GOT3 (cell line): ENCODE measurements at places on chromosomes 16 and 17.

GRCh38 chr16:24700549-24701392 is 28.7 kb upstream of the TNRC6A start:
- DNase-seq, result peak; percentile 61

DNA sequence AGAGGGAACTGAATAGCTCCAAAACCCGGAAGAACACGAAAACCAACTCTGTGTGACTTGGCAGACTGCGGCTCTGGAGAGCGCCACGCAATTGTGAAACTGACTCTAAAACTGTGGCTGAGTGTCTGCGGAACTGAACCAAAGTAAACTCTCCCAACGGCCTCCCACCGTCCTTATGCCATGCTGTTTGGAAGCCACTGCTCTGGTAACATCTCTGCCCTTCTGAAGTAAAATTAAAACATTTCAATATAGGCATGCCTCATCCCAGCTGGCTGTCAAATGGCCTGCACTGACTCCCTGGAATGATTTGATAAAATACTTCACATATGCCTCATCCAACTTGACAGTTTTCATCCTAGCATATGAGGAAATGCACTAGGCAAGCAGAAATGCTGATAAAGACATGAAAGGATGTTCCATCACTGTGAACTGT is 70.2 kb downstream of the PARN start:
- DNase-seq, result no peak

DNA sequence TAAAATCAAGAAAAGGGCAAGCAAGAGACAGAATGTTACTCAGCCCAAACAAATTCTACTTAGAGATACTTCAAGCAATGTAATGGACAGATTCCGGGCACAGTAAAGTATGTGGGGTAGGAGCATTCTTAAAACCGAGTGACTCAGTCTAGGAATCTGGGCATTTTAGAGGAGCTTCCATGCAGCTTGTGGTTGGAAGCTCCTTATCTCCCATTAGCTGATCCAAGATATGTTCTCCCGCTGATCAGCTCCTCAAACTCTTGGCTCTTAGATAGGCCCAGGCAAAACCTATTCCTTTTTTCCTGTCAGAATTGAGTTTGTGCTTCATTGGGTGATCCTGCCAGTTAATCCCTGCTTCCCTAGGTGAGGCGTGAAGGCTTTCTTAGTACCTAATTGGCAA is 303.3 kb downstream of the CEP112 start:
- no peak for DNase-seq

- no peak for DNase-seq
Measured at GRCh38 chr16:19708296-19709205, 9.5 kb downstream of the KNOP1 start.

DNA sequence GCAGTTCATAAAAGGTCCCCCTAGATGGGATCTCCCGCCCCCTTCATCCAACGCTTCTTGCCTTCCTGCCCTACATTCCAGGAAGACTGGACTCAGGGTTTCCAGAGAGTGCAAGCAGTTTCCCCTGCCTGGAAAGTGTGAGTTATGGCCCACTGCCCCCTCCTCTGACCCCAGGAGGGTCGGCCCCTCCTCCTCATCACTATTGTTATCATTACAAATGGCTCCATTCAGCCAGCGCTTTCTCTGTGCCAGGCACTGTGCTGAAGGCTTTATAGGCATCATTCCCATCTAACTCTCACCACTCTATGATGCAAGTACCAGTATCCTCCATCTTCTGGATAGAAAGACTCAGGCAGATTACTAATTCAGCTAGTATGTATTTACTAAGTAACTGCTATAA is 90.7 kb downstream of the USP31 start:
- DNase-seq, result no peak

DNA sequence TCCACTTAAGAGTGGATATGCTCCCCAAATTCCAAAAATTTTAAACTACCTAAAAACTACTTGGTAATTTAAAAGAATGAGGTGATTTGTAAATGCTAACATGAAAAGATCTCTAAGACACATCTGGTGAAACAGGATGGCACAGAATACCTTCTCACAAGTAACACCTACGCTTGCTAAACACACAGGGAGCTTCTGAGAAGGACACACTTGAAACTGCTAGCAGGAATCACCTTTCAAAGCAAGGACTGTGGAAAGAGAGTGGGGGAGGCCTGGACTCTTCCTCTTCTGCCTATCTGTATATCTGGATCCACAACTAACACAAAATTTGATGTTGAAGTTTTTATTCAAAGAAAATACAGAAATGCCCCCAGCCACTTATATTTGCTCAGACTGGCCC is 52.4 kb downstream of the CYTH1 start:
- no peak for DNase-seq

DNA sequence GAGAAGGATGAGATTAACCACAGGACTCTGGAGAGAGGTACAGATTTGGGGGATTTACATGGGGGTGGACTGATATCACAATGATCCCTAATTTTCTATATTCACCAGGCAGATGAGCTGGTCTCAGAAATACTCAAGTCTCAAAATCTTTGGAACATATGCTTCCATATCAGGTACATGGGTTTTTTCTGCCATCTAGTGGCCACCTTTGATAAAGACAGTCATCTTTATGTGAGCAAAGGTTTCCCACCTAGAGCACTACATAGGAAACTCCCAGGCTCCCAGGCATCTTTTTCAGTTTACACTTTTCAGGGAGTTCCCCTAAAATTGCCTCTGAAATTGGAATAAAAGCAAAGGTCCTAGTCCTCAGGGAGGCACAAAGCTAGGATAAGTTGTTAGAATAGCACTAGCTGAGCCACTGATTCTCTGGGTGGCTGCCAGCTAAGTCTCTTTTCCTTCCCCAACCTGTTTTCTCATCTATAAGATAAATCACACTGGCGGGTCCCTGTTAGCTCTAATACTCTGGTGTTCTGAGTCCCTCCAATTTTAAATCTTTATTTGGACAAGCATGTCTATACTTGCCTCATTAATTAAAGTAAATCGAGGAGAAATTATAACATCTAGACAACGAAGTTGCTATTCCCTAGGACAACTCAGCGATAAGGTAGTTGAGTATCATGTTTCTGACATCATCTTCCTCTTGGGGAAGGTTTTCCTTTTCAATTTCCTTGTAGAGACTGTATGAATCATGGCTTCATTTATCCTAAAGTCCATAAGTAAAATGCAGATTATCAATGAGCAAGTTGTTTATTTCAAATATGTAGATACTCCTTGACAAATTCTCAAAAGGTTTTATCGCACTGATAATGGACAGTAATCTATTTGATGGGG is 19.0 kb upstream of the MON1B start:
- no peak for DNase-seq

GRCh38 chr17:8117367-8117979 is 841 bp downstream of the ALOXE3 start:
- DNase-seq, result no peak

DNA sequence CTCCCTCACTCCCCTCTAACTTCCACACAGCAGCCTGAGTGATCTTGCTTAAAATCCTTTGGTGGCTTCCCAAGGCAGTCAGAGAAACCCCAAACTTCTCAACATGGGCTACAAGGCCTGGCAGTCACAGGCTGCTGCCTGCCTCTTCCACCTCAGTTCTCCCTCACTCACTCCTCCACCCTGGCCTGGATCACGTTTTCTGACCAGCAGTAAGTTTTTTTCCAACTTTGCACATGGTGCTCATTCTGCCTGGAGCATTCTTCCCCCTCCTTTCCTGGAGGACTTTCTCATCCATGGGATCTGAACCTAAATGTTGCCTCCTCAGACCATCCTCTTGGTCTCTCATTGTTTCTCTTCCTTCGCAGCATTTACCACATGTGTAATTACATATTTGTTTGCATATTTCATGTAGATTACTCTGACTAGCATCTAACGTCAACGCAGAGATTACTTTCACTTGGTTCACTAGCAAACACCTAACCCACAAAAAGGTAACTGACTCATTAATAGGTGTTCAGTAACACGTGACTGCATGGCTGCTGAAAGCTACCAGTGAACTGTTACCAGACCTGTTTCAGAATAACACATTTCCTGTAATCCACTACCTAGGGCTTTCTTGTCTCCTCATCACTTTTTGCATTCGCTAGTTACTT is 17.1 kb downstream of the GNA13 start:
- DNase-seq, result no peak

GRCh38 chr17:52235516-52235915 is 77.0 kb upstream of the CA10 start:
- no peak for DNase-seq

DNA sequence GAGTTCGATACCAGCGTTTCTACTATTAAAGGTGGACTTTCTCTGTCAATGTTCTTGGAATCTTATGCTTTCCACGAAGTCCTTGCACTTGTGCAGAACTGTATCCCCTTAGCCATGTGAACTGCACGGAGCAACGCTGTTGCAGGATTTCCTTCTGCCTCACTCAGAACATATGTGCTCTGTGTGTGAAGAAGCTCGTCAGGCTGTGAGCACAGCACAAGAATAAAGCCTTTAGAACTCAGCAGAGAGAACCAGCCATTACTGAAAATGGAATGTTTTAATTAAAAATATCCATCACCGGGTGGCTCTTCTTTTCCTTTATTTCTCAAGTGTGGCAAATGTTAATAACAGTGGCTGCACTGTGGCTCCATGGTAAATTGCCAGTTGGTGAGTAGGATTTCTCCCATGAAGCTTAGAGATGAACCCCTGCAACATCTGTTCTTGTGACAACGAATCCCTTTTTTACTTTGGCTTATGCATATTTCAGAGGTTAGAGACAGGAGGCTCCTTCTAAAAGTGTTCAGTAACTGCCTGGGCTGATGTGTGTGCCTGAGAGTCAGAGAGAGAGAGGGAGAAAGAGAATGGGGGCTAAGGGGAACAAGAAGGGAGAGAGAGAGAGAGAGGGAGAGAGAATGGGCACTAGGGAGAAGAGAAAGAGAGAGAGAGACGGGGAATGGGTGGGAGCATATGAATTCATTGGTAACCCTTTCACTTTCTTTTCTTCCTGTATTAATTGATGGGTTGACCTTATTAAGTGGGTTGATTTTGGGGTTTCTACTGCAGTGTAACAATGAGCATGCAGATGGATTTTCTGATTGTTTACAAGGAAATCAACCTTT is 50.0 kb downstream of the RPTOR start:
- no peak for DNase-seq

- DNase-seq, result no peak
Measured at GRCh38 chr16:88971371-88972097, 5.5 kb downstream of the CBFA2T3 start.

GRCh38 chr17:27495460-27495859 is 39.2 kb downstream of the KSR1 start:
- DNase-seq, result no peak

DNA sequence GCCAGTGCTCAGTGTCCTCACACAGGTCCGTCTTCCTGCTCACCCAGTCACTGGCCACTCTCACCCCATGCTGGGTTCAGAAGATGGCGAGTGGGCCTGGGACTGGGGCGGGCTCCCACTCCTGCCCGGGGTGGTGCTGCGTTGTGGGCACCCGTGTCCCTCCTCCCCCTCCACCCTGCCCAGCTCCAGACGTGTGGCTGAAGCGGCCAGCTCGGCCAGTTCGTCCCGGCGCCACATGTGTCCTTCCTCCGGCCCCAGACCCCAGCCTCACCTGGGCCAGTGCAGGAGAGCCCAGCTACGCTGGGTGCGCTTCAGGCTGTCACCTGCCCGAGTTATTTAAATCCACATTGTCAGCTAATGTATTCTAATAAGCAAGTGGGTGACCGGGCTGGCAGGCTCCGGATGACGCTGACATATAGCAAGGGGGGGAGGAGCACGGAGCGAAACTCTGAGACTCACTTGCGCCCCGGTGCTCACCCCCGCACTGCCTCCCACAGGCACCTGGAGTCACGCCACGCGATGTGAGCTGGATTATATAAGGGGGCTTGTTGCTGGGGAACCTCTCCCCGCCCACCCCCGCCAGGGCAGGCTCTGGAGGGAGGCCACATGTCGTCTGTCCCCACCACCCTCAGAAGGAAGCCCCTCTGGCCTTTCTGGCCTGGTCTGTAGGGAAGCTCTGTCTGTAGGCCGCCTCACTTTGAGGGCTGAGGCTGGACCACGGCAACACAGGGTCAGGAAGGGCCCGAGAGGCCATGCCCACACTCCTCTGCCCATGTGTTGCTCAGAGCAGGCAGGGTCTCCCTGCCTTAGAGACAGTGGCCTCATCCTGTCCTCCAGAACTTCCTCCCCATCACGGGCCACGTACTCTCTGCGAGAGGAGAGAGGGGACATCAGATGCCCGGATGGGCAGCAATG is 7.1 kb upstream of the BAIAP2 start:
- DNase-seq, result no peak
